ENCODE measurements at places on chromosomes 7 and 10. TPM values are rescaled to one million over a fixed set of nuclear protein-coding genes. Genes with fewer than 3 reads are reported as not detected.

DNA sequence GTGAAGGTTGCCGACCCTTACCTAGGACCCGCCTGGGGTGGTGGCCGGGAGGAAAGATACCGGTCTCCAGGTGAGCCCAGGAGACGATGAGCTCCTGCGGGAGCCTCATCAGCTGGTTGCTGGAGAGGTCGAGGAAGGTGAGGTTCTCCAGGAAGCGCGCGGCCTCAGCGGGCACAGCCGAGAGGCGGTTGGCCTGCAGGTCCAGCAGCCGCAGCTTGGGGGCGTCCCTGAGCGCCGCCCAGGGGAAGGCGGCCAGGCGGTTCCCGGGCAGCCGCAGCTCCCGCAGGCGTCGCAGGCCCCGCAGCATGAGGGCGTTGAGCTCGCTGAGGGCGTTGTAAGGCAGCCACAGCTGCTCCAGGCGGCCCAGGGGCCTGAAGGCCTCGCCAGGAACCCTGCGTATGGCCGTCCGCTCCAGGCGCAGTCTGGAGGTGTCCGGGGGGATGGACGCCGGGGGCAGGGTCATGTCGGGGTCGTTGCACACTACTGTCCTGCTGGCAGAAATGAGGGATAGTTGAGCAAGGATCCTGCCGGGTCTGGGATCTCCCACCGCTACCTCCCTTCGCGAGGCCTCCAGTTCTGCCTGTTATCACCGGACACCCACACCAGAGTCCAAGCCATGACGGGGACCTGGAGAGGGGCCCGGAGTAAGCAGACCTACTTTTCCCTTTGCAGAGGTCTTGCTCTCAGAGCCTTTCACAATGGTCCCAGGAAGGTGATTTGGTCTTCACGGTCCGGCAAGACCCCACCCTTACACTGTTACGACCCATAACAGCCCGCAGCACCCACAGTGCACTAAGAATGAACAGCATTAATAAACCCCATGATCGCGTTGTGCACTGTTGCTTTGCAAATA lies 3.9 kb downstream of the LRIT1 start:
- peaks cover 43% of the 10 kb centered on the region for H3K27me3 ChIP-seq
- H3K27ac ChIP-seq = no peak overlapping the region
- H3K4me3 ChIP-seq = no peak overlapping the region
- DNase-seq = no peak

DNA sequence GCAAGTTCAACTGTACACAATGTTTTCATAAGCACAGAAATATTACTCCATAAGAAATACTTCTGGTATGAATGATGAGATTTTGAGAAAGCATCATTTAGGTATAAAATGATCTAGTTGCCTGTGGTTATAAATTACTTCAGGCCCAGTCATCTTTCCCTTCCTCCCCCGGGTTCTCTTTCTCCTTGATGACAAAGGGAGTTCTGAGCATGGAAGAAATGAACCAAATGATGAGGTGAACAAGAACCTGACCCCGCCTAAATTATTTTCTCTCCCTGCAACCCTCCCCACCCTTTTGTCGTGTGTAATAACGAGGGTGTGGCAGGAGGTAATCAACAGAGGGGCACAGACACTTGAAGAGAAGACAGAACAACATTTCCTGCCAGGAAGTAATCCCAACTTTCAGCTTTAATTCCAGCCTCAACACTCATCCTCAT lies 319.6 kb upstream of the SP8 start:
- peaks cover 39% of the 10 kb centered on the region for H3K27me3 ChIP-seq
- no peak overlapping the region for H3K27ac ChIP-seq
- H3K4me3 ChIP-seq = no peak overlapping the region
- no peaks in the 10 kb centered on the region for H3K4me1 ChIP-seq

DNA sequence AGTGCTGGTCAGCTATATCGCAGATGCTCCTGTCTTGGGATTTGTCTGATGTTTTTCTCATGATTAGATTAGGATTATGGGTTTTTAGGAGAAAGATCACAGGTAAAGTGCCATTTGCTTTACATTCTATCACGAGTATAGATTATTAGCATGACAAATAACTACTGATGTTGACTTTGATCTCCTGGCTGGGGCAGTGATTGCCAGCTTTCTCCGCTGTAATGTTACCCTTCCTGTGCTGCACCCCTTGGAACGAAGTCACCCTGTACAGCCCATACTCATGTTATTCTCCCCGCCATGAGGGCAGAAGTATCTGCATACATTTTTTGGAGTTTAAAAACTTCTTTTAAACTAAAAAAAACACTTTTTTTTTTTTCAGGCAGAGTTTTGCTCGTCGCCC lies 10.8 kb upstream of the CLDN4 start:
- H3K27ac ChIP-seq = no peak overlapping the region
- H3K36me3 ChIP-seq = no peaks in the 10 kb centered on the region
- no peaks in the 10 kb centered on the region for H3K27me3 ChIP-seq
- DNase-seq = no peak
- no peak overlapping the region for H3K4me3 ChIP-seq
- peaks cover 10% of the 10 kb centered on the region for H3K4me1 ChIP-seq

Gene CPA1
- total RNA-seq = not detected

Gene FRMPD2
- total RNA-seq = 0.80 TPM
